Inflammatory macrophage treated with lipopolysaccharide for 4 hours (primary cell): ENCODE measurements at places on chromosomes 5 and 9.

DNA sequence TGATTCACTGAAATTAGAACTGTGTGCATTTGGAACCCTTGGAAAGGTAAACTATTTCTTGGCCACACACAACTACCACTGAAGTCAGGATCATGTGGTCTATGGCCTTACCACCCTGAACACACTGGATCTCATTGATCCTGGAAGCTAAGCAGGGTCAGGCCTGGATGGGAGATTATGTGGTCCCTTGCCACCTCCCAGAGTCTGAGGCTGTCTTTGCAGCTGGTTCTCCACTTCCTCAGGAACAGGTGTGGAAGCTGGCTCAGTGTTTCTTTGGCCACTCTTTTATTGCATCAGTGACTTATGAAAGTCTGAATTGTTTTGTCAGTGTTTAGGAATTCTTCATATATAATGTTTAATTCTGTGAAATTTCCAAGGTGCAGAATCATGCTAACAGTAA lies 89.2 kb downstream of the TEK start:
- no peak for DNase-seq

GRCh38 chr9:92501671-92502393 lies 19.5 kb upstream of the ASPN start:
- DNase-seq, result peak; percentile 46

GRCh38 chr5:113274836-113275414 lies 159.9 kb downstream of the TSSK1B start:
- DNase-seq, result no peak

GRCh38 chr5:81994679-81995078 lies 22.9 kb downstream of the ATG10 start:
- no peak for DNase-seq

- no peak for DNase-seq
Measured at GRCh38 chr5:92181656-92182055, 798.5 kb upstream of the ARRDC3 start.

- peak; percentile 60 for DNase-seq
Measured at GRCh38 chr5:79857714-79858409, 133.2 kb downstream of the MTX3 start.

DNA sequence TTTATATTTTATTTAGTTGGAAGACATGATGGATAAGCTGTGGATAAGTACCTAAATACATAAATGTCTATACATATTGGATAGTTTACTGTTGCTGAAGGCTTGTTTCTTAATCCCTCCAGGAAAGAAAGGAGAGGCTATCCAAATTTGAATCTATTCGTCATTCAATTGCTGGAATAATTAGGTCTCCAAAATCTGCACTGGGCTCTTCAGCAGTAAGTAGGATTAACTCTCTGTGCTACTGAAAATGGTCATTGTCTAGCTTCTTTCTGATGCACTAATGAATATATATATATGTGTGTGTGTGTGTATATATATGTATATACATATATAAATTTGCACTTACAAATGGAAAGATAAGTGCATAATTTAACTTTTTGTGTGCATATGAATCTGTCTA lies 198.3 kb downstream of the FER start:
- DNase-seq, result no peak

DNA sequence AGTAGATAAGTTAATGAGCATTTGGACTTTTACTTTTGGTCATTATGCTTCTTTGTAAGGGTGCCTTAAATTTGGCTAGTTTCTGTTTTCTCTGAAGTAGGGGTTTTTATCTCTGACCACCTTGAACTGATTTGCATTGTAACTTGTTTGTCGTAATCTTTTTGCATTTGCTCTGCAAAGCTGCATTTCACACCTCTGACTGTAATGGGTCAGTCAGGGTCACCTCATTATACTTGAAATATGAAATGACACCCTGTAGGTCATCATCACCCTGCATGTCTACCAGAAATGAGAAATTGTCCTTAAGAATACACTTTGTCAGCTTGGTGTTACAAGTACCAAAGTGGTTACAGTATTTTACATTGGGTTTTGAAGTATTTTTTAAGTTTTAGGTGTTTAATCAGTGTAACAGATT lies 74.0 kb downstream of the KCNN2 start:
- DNase-seq, result no peak

- no peak for DNase-seq
Measured at GRCh38 chr5:57828221-57828620, 345.6 kb upstream of the ACTBL2 start.

DNA sequence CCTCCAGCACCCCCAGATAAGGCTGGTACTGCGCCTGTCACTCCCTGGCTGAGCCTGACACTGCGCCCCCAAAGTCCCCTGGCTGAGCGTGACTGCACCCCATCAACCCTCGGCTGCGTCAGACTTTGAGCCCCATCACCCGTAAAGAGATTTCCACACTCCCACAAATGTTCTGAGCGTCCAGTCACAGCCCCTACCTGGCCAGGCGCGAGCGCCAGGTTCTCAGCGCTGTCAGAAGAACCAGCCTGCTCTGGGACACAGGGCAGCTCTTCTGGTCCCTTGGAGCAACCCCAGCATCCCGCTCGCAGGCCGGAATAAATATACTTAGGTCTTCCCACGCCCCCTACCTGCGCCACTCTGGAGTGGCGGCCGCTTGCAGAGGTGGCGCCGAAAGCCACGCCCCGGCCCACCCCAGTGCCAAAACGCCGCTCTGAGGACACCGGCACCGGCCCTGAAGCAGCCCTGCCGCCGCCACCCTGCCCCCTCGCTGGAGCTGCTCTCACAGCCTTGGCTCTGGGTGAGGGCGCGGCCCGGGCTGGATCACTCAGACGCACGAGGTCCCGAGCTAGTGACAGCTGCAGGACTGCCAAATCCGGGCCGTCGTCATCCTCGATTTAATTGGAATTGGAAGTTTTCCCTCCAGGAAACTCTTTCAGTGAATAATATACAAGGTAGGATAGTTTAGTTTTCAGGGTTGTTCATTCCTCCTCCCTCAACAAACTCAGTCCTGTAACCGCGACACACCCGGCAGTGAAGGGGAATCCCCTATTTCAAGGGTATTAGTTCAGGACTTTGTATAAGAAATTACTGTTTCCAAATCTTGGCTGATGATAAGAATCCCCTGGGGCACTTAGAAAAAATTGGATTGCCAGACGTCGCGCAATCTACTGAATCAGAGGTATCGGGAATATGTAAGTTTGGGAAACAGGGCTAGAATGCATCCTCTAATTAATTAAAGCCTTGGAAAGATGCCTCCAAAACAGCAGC lies 1.2 kb upstream of the CEMIP2 start:
- DNase-seq, result peak; percentile 62

- DNase-seq, result peak; percentile 90
Measured at GRCh38 chr9:111969061-111969460, 72.4 kb downstream of the UGCG start.

DNA sequence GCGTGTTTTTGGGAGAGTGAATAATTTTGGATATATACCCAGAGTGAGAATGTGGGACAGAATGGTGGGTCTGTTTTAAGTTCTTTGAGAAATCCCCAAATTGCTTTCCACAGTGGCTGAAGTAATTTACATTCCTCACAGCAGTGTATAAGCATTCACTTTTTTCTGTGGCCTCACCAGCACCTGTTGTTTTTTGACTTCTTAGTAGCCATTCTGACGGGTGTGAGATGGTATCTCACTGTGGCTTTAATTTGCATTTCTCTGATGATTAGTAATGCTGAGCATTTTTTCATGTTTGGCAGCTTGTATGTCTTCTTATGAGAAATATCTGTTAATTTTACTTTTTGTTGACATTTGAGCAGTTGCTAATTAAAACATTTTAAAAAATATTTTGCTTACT lies 9.4 kb upstream of the SPATA31D1 start:
- no peak for DNase-seq

- no peak for DNase-seq
Measured at GRCh38 chr9:76018761-76019160, 128.3 kb downstream of the PCSK5 start.

DNA sequence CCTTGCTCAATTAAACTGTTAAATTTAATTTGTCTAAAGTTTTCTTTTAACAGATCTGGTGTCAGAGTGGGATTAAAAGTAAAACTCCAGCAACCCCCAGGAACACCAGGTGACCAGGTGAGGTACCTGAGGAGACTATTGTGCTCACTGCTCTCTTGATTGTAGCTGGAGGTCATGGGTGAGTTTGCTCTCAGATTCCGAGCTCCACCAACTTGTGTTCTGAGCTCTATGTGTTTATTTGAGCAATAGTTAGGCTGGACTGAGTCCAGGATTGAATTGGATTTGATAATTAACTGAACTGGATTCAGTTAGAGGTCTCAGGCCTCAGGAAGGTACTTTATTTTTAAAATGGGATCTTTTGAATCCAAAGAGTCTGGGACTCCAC lies 17.9 kb upstream of the SCGB3A2 start:
- no peak for DNase-seq

DNA sequence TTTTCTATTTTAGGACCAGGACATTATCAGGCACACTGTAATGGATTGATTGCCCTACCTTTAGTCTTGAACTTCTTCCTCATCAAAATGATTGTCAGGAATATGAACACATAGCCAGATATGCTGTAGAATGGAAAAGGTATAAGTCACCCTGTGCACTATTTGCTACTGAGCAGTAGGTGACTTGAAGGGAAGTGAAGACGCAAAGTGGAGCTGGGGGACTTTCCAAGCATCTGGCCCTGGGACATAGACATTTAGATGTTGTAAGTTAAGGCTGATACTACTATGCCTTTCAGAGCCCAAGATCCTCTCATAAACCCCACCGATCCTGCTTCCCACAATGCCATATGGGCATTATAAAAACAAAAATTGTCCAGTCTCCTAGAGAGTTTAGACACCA lies 174.5 kb downstream of the DOCK8 start:
- no peak for DNase-seq

DNA sequence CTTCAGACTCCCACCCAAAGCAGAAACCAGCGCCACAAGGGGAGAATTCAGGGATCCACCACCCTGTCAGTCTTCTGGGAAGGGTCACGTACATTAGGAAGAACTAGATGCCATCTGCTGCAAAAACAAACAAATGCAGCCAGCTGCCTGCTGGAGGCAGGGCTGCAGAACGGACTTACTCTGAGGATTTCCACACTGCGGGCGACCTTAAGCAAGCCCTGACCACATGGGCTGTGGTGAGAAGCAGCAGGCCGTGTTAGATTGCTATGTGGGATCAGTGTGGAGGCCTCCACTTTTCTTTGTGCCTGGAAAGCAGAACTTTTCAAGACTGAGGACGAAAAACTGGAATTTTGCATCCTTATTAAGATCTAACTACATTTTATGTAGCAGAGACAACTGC lies 13.4 kb upstream of the LTC4S start:
- peak; percentile 85 for DNase-seq

DNA sequence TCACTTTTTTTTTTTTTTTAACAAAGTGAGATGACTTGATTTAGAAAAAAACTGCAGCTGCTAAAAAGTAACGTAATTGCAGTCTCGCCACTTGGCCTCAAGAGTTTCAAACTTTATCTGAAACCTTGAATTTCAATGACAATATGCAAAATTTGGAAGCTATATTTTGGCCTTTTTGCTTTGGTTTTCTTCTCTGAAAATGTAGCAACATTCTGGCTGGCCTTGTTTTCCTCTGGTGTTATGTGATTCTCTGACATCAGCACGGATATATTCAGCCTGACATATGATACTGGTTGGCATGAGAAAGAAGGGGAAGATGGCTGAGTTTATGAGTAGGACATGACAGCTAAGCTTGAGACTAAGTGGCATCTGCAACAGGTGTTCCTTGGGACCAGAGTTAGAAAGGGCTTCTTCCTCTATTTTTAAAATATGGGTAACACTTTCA lies 136.5 kb downstream of the MEF2C start:
- no peak for DNase-seq

DNA sequence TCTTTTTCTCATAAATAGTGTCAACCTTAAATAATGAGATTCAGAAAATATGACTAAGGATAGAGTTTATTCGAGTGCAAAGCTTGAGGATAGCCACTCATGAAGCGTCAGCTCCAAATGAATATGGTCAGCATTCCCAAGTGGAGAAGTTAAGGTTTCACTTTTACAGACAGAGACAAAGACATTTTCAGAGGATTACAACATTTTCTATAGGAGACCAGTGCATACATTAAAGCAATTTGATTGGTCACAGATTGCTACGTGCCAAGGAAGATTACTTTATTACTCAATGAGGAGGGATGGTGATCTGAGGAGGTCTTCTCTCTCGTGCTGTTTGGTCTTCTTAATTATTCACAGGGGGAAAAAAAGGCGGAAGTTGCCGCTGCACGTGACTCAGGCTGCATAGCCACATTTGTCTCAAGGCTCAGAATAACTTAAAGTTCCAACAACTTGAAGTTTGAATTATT lies 60.1 kb upstream of the SPATA31C2 start:
- peak; percentile 46 for DNase-seq

DNA sequence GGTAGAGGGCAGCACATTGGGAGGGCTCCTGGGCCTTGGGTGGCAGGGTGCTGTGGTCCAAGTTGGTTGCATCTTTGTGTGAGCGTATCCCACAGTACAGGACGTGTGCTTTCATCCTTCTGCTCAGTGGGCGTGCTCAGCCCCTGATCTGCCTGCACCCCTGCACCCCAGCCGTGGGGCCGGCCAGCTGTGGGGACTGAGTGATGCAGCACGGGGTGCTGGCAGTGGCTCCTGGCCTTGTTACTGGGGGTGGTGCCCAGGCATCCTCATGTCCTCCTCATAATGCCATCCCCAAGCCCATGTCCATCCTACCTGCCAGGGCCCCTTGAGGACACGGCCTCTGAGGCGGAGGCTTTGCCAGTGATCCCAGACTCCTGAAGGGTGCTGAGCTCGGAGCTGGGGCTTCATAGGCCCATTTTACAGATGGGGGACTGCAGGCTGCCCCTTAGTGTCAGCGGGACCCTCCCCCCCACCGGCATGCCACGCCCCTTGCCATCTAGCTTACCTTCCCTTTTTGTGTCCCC lies 100.7 kb downstream of the PHF2 start:
- no peak for DNase-seq

DNA sequence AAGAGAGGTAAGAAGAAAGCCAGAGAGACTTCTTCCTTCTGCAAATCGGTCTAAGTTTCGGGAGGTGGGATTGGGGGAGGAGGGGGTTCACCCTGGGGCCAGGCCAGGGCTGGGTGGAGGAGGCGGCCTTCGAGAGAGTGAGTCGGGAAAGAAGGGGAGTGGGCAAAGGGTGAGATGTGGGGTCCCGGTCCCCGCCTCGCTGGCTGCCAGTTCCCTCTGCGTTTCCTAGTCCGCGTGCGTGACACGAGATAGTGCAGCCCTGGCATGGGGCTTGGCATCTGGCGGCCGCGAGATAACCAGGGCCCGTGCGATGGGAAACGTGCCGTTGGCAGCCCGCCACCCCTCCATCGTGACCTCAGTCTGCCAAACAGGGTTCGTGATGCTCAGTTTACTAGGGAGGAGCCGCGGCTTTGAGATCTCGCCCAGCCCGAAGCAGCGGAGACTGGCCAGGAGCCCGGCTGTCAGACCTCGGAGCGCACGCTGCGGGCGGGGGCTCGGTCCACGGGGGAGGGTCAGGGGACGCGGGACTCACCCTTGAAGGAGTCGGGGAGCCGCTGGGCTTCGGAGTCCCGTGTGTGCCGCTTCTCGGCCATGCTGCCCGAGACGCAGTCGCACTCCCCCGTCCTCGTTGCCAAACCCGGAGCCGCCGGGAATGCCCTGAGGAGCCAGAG lies at the start of gene STOM:
TSS of gene STOM (minus strand) at position 656 of the 671 bp plus-strand sequence. CDS start at position 593, 63 bp downstream.
- no peak for DNase-seq

DNA sequence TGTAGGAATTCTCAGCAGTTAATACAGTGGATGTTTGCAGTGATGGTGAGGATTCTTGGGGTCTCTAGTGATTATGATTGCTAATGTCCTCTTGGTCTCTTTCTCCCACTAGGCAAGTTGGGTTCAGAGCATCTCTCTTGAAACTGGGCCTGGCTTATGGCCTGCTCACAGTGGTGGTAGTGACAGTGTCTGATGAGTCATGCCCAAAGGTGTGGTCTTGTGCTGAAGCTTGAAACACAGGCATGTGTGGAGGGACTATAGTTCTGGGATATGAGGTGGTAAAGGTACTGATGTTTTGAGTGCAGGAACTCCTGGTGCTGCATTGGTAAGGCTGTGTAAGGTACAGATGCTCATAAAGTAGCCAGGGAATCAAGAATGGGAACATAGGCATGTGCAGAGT lies 231.1 kb downstream of the FAM170A start:
- no peak for DNase-seq
